ENCODE measurements at places on chromosomes 12 and 14. TPM values are rescaled to one million over a fixed set of nuclear protein-coding genes. Genes with fewer than 3 reads are reported as not detected.
A peak's percentile ranks its signal among the peaks of the same experiment; 100 is the strongest.

- no peak for DNase-seq
These were observed 164.9 kb downstream of the ETV6 start for GRCh38 chr12:11814374-11814773.

- no peak for DNase-seq
These were observed 230.4 kb downstream of the TRHDE start for GRCh38 chr12:72502546-72502945.

DNA sequence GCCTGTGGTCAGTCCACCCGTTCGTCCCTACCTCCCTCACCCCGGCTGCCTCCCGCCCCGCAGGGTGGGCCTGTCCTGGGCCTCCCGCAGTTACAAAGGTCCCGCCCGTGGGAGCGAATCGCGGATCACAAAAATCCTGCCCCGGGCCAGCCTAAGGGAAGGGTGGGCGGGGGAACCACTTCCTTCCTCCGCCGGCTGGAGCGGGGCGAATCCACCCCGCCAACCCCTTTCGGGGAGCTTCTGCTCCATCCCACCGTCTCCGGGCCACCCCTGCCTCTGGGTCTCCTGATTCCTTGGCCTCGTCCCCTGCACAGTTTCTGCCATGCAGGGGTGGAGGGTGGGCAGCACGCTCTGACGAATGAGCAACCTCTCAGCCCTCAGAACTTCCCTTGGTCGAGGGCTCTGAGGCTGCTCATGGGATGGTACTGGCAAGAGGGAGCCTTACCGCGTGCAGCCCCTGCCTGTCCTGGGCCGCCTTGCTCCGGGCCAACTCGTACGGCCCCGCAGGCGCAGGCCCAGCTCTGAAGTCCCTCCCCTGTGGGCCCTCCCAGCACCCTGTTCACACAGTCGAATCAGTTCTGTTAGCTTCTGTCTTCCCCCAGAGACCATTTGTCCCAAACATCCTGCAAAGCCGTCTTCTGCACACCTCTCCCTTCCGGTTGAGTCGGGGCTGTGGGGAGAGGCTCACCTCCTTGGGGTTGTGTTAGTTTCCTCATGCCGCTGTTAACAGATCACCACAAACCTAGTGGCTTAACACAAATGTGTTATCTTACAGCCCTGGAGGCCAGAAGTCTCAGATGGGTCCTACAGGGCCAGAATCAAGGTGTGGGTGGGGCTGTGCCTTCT, 589 bp upstream of the HVCN1 start:
- DNase-seq = peak; percentile 88

DNA sequence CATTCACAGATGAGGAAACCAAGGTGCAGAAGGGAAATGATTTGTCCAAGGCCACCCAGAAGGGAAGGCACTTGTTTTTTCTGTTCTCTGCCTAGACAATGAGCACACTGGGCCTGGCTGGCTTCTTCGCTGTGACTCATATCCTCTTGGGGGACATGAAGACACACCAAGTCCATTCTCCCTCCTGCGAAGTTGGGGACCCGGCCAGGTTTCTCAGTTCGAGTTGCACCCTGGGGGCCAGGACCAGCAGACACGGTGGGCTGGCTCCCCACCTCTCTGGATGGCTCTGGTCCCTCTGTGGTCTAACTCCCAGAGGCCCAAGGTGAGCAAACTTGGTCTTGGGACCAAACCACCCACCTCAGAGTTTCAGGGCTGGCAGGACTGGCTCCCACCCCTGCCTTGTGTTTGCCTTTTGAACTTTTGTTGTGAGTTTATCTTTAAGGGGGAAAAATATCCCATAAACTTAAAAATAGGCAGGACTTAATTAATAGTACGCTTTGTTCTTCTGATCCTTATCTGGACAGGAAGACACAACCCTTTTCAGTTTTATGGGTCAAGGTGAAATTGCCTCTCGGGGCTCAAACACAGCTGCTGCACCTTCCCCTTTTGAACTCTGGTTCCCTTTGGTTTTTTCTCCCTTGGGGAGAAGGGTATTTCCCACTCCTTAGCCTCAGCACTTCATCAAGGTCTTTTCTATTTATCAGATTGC, 9.0 kb upstream of the MLEC start:
- DNase-seq = no peak

GRCh38 chr12:115079760-115080159, 395.8 kb upstream of the TBX3 start:
- no peak for DNase-seq

GRCh38 chr14:67963960-67964812, 144.6 kb downstream of the RAD51B start:
- DNase-seq = peak; percentile 68

DNA sequence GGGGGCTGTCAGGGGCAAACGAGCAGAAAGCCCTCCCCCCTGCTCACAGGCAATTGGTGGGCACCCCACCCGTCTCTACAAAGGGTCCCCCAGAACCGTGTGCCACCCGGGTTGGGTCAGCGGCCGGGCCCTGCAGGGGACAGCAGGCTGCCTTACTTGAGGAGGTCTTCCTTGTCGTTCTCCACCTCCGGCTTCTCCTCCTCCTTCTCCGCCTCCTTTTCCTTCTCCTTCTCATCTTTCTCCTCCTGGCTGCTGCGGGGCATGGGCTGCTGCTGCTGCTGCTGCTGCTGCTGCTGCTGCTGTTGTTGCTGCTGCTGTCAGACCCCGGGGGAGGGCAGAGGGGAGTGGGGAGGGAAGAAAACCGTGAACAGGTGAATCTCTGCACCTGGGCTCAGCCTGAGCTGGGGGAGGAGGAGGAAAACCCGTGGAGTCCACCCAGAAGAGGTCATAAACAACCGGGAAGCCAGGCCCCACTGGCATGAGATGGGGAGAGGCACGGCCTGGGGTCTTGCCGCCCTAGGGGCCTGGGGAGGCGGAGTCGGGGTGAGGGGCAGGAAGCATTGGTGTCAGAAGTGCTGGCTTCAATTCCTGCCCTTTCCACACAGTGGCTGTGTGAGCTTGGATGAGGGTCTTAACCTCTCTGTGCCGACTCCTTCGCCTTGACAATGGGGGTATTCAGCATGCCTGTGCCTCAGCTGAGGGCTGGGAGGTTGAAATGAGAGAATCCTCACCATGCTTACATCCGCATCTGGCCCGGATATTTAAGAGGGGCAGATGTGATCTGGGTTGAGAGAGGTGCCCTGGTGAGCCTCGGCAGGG, 107.6 kb downstream of the RFLNA start:
- no peak for DNase-seq

DNA sequence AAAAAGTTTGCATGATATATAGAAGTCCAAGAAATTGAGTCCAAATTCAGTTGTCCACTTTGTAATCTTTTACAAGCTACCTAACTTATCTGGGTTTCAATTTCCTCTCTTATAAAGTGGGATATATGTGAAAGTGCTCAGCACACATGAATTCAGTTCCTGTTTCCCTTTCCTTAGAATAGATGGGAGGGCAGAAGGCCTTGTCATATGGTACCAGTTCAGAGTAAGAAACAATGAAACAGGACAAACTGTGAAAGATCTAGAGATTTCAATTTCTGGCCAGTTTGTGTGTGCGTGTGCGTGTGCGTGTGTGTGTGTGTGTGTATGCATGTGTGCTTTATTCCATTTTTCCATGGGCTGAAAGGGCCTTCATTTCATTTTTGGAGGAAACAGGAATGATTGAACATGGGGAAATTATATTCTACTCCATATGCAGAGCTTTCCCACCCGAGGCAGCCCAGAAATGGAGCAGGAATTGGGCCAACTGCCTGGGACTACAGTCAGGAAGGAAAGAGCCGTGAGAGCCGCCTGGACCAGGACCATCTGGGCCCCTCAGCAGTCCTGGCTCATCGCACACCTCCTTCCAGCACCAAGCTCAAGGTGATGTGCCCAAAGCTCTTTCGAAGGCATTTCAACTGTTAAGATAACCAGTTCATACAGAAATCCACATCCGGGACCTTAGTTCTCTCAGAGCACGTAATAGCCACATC, 183.2 kb downstream of the EPS8 start:
- no peak for DNase-seq

GRCh38 chr12:56126732-56127239, 1.3 kb upstream of the ESYT1 start:
- no peak for DNase-seq

DNA sequence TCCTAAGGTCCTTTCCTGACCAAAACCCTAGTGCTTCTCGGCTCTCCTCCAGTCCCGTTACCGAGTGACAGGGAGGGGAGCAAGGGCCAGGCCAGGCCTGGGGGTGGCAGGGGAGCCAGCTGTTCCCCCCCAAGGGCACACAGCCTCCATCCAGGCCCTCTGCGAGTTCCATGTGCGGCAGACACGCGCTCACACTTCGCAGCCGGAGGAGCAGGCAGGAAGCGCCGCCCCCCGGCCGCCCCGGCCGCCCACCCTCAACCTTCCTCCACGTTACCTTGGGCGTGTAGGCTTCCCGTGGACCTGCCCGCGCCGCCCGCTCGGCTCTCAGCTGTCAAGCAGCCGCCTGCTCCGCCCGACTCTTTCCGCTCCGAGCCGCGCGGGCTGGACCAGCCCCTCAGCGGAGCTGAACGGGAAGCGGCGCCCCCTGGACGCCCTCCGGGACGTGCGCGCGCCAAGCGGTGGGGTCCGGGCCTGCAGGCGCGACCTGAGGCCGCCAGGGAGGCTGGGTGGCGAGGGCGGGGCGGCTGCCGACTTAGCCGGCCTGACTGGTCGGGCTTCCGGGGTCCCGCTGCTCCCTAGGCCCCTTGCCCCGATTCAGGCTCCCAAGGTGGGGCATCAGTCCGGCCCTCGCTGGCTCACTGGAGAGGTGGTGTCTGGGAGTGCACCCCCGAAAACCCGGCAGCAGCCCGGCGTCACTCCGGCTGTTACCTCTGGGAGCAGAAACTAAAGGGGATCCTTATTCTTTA, at the start of gene CRACR2A:
Gene CRACR2A, minus strand, starts transcription at position 369 of the 746 bp plus-strand sequence. CDS start 56,110 bp downstream, outside the sequence.
- peak; percentile 54 for DNase-seq

- peak; percentile 87 for DNase-seq
These were observed 24.5 kb downstream of the SSH1 start for GRCh38 chr12:108832730-108833354.

DNA sequence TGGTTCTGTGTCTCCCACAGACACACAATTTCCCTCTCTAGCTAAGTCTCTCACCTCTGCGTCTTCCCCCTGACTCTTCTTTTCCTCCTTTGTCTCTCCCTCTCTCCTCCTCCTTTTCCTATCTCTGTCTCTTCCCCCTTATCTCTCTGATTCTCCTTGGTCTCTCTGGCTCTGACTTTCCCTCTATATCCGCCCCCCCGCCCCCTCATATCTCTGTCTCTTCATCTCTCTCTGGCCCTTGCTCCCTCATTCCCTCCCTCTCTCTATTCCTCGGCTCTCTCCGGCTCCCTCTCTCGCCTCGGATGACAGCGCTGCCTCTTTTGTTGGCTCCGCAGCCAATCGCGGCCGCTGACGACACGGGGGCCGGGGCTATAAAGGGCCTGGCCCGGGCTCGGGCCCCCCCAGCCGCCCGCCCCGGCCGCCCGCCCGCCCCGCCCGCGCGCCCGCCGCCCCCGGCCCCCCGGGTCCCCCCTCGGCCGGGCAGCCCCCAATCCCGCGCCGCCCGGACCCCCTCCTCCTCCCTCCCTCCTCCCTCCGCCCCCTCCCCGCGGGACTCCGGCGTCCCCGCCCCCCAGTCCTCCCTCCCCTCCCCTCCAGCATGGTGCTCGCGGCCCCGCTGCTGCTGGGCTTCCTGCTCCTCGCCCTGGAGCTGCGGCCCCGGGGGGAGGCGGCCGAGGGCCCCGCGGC, at the start of gene GDF11:
Gene GDF11, plus strand, starts transcription at position 404 of the 687 bp plus-strand sequence. Its CDS starts 195 bp downstream, at position 599.
- DNase-seq = peak; percentile 88

DNA sequence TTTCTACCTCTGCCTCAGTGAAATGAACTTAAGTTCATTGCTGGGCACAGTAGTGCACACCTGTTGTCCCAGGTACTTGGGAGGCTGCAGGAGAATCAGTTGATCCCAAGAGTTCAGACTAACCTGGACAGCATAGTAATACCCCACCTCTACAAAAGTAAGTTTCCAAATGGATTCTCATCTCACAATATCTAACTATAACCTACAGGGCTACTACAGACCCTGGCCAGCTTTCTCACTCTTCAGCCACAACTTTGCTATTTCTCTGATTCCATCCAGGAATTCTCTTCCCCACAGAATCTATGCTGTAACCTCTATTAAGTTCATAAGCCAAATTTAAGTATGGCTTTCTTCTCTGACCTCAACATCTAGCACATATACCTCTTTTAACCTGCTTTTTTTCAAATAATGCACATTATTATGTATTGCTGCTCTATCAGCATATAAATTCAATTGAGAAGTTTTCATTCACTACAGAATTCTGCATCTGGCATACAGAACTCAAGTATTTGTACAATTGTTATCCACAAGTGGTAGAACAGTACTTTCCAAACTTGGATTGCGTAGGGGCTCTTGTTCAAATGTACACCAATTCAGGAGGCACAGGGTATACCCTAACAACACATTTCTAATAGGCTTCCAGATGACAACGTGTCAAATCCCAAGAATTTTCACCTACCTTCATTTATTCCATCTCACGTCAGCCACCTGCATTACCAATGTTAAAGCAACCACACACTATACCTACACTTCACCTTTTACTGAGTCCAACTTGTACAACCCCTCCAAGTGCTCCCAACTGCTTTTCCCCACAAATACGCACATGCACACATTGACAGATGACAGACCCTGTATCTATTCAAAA, 3.8 kb downstream of the RPS29 start:
- DNase-seq = no peak

The PDE3A gene
- 7.9 TPM for polyA plus RNA-seq

The BMP4 gene
- 13.4 TPM for polyA plus RNA-seq

The WNT5B gene
- 32.3 TPM for polyA plus RNA-seq

The AKAP6 gene
- polyA plus RNA-seq = 52.5 TPM

The NRIP2 gene
- polyA plus RNA-seq = 5.1 TPM

The RPS6KA5 gene
- 8.9 TPM for polyA plus RNA-seq

The APPL2 gene
- 34.0 TPM for polyA plus RNA-seq

The ASCL1 gene
- polyA plus RNA-seq = not detected

The FAM90A1 gene
- 0.56 TPM for polyA plus RNA-seq

The SIX6 gene
- not detected for polyA plus RNA-seq

All from muscle of back (tissue), 13 donors.